Hair follicle dermal papilla cell (primary cell): ENCODE measurements at places on chromosomes 3 and 15. TPM values are rescaled to one million over a fixed set of nuclear protein-coding genes. Genes with fewer than 3 reads are reported as not detected.

The TMC3 gene
- total RNA-seq: not detected in 2 replicates

The PLXNA1 gene
- 114 and 138 TPM in 2 replicates for total RNA-seq

The AGBL1 gene
- total RNA-seq: not detected in 2 replicates

The CCDC39 gene
- total RNA-seq: not detected in 2 replicates

The LRRC2 gene
- 6.0 and 6.9 TPM in 2 replicates for total RNA-seq

The NECTIN3 gene
- 123 and 136 TPM in 2 replicates for total RNA-seq

The STXBP5L gene
- total RNA-seq: not detected in 2 replicates

The ST8SIA2 gene
- 18.2 and 24.2 TPM in 2 replicates for total RNA-seq
